ENCODE measurements at places on chromosomes 1 and 21. TPM values are rescaled to one million over a fixed set of nuclear protein-coding genes. Genes with fewer than 3 reads are reported as not detected.

GRCh38 chr1:110083866-110084226 is 13.4 kb upstream of the ALX3 start:
- no peak for DNase-seq

DNA sequence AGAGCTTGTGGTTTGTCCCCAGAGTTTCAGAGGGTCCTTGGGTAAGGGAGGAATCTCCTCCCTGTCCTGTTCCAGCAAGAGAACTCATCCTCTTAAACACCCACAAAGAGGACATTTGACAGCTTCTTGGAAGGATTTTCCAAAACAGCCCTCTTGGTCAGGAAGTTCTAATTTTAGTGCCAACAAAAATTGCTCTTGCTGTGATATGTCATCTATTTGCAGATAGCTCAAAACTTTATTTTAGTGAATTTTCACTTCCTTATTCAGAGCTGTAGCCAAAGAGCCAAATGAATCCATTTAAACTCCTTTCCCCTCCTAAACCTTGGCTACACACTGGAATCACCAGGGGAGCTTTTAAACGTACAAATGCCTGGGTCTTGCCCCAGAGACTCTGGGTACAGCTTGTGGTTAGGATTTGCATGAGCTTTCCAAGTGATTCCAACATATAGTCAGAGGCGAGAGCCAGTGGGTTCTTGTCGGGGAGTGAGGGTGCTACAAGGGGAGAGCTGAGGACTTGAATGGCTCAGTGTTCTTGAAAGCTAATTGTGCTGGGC is 11.8 kb upstream of the RASSF5 start:
- no peak for DNase-seq

DNA sequence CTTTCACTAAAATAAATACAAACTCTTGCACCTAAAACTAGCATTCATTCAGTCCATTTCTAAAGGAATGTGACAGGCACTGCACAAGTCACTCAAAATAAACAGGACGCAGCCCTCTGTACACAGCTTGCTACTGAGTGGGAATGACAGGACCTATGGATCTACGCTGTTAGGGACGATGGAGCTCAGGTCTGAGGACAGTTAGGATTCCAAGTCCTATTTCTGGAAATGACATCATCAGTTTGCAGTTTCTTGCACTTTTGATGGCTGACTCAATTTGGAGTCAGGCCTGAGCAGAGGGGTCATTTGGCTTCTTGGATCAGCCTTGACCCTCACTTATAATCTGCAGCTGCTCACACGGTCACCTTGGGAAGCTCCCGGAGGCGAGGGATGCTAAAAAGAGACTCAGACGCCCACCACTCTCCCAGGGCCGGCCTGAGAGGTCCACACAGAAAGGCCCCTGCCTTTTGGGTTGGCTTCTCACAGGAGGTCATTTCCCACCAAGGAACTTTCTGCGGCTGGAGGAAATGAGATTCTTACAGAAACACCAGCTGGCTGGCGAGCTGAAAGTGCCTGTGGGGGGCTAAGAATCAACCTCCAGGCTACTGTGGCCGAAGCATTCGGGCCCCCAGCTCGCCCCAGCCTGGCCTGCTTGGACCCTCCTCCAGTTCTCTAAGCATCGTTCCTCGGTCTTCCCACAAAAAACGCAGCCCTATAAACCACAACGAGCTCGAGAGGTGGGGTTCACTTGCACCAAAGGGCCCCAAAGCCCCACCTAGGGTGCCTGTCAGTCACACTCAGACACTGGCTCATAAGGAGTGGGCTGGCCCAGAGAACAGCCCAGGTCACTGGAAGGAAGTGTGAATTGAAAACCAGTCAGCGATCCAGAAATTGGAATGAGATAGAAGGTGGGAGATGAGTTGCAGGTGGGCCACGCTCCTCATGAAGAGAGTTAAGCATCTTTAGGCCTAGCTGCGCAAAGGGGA is 8.9 kb upstream of the PDE9A start:
- no peak for DNase-seq

DNA sequence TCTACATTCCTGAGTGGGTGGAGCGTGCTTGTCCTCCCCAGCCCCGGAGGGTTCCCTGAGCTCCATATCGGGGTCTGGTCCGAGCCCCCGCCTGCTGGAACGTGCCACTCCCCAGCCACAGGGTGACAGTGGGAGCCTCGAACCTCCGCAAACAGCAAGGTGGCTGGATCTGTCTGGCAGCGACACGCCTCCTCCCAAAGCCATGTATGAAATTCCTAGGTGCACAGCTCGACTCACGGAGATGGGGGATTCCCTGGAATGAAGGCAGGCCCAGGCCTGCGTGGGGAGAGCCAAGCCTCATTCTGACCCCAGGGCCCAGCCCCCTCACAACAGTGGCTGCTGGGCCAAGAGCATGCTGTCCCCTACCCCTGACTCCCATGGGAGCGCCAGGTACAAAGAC is 32.9 kb downstream of the TP73 start:
- DNase-seq, result no peak

The C2CD4D gene
- 0.67 TPM for total RNA-seq
